ENCODE measurements at places on chromosomes 16 and 17.

DNA sequence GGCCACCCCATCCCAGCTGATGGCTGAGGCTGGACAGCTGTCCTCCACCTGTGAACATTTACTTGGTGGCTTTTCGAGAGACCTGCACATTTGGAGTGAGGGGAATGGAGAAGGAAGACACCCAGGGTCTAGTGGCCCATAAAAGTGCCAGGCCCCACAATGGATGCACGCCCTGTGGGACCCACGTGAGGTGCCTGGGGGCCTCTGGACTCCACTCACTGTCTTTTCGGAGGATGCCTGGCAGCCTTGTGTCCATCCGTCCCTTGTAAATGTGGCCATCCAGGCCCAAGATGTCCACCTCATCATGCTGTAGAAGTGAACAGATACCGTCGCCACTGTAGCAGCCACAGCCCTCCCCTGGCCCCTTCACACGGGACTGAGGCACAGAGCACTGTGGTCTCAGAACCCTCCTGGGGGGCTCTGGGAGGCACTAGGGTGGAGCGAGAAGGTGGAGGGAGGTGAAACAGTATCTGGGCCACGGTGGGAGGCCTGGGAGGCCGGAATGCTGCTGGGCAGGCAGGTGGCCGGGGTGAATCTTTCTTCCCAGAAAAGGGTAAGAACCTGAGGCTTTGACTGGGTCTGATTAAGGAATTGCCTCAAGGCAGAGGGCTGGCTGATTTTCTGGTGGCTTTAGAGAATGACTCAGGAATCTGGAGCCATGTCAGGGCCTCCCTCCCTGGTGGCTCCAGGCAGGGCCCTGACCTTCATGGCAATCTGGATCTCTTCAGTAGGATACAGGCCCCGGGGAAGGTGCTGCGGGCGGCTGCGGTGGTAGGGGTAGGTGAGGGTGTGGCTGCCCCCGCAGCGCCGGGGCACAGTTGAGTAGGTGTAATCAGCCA lies 11.5 kb downstream of the UBALD2 start:
- no peak for DNase-seq

GRCh38 chr17:39667262-39667944 lies 850 bp upstream of the PNMT start:
- DNase-seq, result no peak

DNA sequence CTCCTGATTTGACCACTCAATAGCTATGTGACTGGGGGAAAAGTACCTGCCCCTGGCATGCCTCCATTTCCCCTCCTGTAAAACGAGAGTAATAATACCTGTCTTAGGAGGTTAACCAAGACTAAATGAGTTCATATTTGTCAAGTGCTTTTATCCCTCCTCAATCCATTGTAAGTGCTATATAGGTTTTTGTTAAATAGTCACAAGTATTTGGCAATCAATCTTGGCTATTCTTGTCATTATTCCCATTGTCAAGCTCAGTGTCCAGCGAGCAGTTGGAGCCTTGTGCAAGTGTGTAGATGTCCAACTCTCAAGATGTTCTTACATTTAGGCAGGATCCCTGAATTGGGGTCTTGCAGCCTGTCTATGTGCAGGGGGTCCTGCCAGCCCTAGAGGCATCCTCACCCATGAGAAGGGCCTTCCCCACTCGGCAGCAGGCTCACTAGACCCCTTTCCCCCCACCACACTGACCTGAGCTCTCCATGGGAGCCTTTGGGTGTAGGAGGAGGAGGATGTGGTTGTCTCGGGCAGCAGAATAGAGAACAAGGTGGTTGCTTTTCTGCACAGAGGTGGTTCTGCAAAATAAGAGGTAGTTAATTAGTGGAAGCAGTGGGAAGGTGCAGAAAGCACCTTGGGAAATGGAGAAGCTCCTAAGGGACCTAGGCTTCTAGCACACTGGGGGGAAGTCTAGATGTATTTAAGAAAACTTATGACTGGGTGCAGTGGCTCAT lies 18.0 kb downstream of the PIK3R6 start:
- DNase-seq, result no peak

- no peak for DNase-seq
Observed at GRCh38 chr17:61678339-61678738, 87.3 kb upstream of the NACA2 start.

- DNase-seq, result no peak
Observed at GRCh38 chr16:26196310-26196709, 504.6 kb downstream of the HS3ST4 start.

GRCh38 chr16:84841787-84842300 lies 22.1 kb downstream of the CRISPLD2 start:
- no peak for DNase-seq

GRCh38 chr16:56012482-56012811 lies 137.3 kb upstream of the CES5A start:
- no peak for DNase-seq

GRCh38 chr17:76022285-76022684 lies 4.8 kb downstream of the EVPL start:
- no peak for DNase-seq

DNA sequence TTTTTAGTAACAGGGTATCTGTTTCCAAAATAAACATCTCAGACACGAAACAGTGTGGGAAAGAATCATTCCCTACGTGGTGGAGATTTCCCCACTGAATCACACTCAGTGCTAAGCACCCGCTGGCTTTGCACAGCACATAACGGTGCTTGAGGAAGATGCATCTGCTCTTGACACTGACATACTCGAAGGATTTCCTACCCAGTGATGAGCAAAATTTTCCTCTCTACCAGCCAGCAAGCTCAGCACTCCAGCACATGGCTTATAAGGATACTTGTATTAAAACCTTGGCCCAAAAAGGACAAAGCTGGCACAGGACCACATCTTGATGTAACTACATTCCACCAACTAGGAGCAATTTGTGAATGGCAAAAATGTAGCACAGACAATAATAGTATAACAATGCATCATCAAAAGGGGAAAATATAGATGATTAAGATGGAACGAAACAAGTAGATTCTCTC lies 59.0 kb downstream of the ANKFY1 start:
- peak; percentile 87 for DNase-seq

DNA sequence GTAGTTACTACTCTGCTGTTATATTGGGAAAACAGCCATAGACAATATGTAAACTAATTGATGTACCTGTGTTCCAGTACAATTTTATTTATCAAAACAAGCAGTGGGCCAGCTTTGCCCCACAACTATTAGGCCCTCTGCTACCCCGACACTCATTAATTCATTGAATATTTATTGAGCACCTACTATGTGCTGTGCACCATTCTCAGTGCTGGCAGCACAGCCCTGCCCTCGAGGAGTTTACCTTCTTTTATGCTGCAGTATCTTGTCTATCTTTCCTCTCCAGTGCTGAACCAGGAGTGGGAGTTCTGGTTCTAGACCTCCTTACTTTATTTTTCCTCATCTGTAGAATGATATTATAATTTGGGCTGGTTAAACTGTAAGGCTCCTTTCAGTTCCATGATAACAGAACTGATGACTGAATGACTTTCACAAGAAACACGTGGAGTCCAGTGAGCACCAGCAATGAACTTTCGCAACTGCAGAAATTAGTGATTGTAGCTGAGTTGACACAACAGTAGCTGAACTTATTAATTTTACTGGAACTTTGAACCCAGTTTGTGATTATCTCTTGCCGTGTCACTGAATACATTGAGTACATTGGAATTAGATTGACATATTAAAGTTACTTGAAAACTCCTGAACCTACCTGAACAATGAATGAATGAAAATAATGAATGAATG lies 2.4 kb downstream of the GOSR2 start:
- DNase-seq, result no peak

GRCh38 chr16:6576606-6577005 lies 756.0 kb upstream of the RBFOX1 start:
- no peak for DNase-seq

DNA sequence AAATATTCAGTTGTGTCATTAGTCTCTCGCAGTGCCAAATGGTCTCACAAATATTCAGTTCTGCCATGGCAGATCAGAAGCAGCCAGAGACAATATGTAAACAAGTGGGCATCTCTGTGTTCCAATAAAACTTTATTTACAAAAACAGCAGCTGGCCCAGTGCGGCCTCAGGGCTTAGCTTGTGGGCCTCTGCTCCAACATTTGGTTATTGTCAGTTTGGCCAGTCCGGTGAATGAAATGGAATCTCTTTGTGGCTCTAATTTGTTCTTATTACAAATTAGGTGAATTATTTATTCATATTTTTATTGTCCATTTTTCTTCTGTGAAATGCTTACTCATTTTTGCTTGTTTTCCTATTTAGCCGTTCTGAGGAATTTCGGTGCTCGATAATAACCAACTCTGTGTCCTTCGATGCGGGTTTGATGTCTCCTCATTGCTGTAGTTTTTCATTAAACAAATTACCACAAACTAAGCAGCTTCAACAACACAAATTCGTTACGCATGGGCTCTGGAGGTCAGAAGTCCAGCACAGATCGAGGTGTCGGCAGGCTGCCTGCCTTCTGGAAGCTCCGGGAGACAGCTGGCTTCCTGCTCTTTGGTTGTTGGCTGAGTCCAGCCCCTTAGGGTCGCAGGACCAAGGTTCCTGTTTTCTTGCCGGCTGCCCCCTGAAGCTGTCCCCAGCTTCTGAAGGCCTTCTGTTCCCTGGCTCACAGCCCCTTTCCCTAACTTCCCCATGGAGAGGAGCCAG lies 4.1 kb upstream of the SLC38A10 start:
- DNase-seq, result no peak

GRCh38 chr17:30831257-30831656 lies 509 bp upstream of the ATAD5 start:
- DNase-seq, result no peak

DNA sequence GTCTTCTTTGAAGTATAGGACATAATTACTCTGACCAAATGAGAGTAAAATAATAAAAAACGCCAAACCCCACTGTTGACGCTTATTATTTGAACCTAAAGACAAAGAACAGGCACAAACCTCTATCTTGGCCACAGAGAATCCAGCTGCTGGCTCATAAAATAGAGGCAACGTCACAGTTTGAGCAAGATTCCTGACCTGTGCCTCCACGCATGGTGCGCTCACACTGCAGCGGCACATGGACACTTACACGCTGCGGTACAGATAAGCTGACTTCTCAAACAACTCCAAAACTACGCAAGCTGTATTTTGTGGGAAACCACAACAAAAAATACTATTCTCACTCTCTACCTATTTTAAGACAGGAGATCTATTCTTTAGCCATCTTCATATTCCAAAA lies 38.8 kb upstream of the TRAP1 start:
- no peak for DNase-seq

DNA sequence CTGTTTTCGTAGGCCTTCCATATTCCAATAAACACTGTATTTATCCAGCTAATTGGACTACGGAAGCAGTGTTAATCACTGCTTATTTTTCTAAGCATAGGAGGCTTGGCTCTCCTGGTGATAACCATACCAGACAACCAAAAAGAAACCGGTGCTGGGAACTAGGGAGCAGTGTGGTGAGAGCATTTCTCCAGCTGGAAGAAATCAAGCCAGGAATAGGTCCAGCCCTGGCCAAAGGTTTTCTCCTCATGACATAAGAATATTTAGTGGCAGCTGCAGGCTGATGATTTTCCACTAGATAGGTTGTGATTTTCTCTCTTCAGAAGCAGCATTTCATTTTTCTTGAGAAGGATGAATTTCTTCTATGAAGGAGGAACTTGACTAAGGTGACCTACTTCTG lies 141.5 kb downstream of the TRIM37 start:
- DNase-seq, result no peak

GRCh38 chr16:62404842-62405611 lies 368.8 kb upstream of the CDH8 start:
- no peak for DNase-seq

GRCh38 chr16:56350491-56351405 lies 74.6 kb downstream of the AMFR start:
- no peak for DNase-seq

- DNase-seq, result no peak
Observed at GRCh38 chr17:45061606-45062205, 589 bp downstream of the NMT1 start.

DNA sequence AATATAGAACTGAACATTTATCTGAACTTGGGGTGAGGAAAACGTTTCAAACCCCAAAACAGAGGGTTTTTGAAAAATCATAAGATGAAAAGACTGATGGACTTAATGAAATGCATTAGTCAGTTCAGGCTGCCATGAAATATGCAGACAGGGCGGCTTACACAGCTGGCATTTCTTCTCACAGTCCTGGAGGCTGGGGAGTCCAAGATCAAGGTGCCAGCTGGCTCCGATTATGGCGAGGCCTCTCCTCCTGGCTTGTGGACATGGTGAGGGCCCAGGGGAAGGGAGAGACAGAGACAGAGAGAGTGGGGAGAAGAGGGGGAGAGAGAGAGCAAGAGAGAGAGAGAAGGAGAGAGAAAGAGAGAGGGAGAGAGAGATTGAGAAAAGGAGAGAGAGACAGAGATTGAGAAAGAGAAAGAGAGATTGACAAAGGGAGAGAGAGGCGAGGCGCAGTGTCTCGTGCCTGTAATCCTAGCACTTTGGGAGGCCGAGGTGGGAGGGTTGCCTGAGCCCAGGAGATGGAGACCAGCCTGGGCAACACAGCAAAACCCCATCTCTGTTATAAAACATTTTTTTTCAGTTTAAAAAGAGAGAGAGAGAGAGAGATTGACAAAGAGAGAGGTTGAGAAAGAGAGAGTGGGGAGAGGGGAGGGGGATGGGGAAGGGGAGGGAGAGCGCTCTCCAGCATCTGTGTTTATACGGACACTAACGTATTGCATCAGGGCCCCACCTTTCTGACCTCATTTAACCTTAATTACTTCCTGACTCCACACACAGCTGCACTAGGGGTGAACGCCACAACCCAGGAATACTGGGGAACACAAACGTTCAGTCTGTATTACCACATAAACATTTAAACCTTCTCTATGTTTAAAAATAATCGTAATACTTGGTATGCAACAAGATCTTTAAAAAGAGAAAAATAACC lies 24.6 kb upstream of the RPH3AL start:
- DNase-seq, result peak; percentile 10

- no peak for DNase-seq
Observed at GRCh38 chr16:88804552-88805339, 1.2 kb downstream of the CDT1 start.

- DNase-seq, result no peak
Observed at GRCh38 chr17:34628879-34629278, 49.5 kb downstream of the TMEM132E start.

DNA sequence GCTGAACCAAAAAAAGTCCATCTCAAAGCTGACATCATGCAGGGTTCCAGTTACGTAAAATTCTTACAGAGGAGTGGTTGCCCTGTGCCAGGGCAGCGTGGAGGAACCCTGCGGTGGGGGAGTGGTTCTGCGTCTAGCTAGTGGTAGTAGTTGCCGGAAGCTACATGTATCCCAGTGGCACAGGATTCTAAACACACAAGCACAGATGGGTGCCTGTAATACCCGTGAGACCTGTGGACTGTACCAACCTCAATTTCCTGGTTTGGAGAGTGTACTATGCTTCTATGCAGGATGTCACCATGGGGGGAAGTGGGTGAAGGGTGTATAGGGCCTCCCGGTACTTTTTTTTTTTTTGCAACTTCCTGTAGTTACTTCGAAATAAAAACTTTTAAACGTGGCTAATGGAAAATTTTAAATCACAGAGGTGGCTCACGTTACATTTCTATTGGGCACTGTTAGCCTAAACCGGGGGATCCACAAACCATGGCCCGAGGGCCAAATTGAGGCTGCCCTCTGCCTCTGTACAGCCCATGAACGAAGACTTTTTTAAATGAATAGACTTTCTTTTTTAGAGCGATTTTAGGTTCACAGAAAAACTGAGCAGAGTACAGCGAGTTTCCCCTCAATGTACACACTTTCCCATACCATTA lies 38.5 kb downstream of the TBC1D16 start:
- DNase-seq, result no peak

- DNase-seq, result no peak
Observed at GRCh38 chr17:1693339-1693738, 8.7 kb upstream of the PRPF8 start.

- no peak for DNase-seq
Observed at GRCh38 chr17:81412490-81413093, 17.3 kb downstream of the BAHCC1 start.
